ENCODE measurements at places on chromosomes 11 and 22. TPM values are rescaled to one million over a fixed set of nuclear protein-coding genes. Genes with fewer than 3 reads are reported as not detected.

The LRRC56 gene
- total RNA-seq: 3.0 TPM

The PKNOX2 gene
- total RNA-seq: 23.1 TPM

DNA sequence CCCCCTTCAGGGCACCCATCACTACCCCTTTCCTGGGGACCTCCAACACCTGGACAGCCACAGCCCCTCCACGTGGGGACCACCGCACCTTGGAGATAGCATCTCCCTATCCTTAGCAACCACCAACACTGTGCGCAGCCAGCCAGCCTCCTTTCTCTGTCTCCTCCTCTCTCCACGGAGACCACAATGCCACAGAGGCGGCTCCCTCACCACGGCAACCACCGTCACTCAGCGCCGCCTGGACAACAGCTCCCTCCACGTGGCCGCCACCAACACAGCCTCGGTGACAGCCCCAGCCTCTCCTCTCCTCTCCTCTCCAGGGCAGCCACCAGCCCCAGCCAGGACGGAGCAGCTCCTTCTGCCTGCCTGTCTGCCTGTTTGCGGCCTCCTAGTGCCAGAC is 10.5 kb downstream of the ELFN2 start:
- no peak overlapping the region for H3K4me3 ChIP-seq
- H3K4me1 ChIP-seq: peaks cover 13% of the 10 kb centered on the region
- H3K27me3 ChIP-seq: peaks cover 74% of the 10 kb centered on the region
- no peaks in the 10 kb centered on the region for H3K36me3 ChIP-seq

- peaks cover 27% of the 10 kb centered on the region for H3K4me1 ChIP-seq
- H3K4me3 ChIP-seq: no peak overlapping the region
- no peaks in the 10 kb centered on the region for H3K36me3 ChIP-seq
These were observed 304.8 kb upstream of the ISX start for GRCh38 chr22:34761111-34761510.

DNA sequence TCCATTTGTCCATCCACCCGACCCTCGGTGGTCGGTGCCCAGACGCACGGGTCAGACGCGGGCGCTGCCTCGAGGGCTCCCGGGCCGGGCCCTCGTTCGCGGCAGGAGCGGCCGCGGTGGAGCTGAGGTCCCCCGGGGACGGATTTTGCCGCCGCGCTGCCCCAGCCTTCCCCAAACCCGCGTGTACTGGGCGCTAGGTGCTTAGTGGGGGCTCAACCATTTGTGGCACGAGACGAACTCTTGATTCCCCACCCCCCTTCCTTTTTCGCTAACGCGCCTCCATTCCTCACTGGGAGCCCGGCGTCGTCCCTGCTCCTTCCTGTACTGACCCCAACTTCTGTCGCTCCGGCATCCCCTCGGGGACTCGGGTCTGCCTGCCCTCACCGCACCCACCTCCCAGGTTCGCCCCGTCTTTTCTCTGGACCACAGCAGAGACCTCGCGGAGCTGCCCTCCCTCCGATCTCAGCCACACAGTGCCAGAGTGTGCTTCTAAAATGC is 789 bp upstream of the CBX7 start:
- H3K27ac ChIP-seq: peak overlapping the region; percentile 65
- H3K4me3 ChIP-seq: peak overlapping the region; percentile 73
- H3K4me1 ChIP-seq: peaks cover 7% of the 10 kb centered on the region
- no peak for DNase-seq
- no peaks in the 10 kb centered on the region for H3K36me3 ChIP-seq

DNA sequence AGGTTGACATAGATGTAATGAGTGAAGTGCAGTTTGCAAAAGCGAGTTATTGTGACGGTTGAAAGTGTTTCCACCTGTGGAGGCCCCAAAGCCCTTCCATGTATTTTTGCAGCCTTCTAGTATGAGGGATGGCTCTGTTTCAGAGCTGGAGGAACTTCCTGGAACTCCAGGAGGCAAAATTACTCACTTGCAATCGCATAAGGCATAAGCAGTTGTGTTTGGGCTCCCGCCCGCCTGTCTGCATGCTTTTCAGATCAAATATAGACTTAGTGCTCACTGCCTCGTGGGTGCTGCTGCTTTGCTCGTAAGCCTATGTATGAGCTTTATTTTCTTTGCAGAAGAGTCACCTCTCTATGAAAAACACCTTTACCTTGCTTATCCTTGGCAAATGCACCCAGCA is 146.8 kb upstream of the LARGE1 start:
- H3K27me3 ChIP-seq: peaks cover 35% of the 10 kb centered on the region
- H3K4me3 ChIP-seq: no peak overlapping the region
- H3K4me1 ChIP-seq: peaks cover 3% of the 10 kb centered on the region
- H3K36me3 ChIP-seq: no peaks in the 10 kb centered on the region
- no peak for DNase-seq
- no peak overlapping the region for H3K27ac ChIP-seq

GRCh38 chr11:65108469-65109123 is 3.1 kb upstream of the TM7SF2 start:
- H3K4me1 ChIP-seq: peaks cover 24% of the 10 kb centered on the region
- H3K27ac ChIP-seq: no peak overlapping the region
- DNase-seq: no peak
- peaks cover 2% of the 10 kb centered on the region for H3K27me3 ChIP-seq
- no peak overlapping the region for H3K4me3 ChIP-seq
- H3K36me3 ChIP-seq: no peaks in the 10 kb centered on the region

- no peak for DNase-seq
- no peaks in the 10 kb centered on the region for H3K36me3 ChIP-seq
- H3K4me1 ChIP-seq: no peaks in the 10 kb centered on the region
- H3K27ac ChIP-seq: no peak overlapping the region
These were observed 12.6 kb downstream of the CCDC83 start for GRCh38 chr11:85867751-85868150.

All from mesothelial cell of epicardium (in vitro differentiated cells).